ENCODE measurements at places on chromosomes 4 and X. TPM values are rescaled to one million over a fixed set of nuclear protein-coding genes. Genes with fewer than 3 reads are reported as not detected.

- H3K36me3 ChIP-seq: no peaks in the 10 kb centered on the region
- no peak overlapping the region for H3K27ac ChIP-seq
- no peak overlapping the region for H3K4me3 ChIP-seq
Observed at GRCh38 chr4:111631215-111631999, 513.8 kb upstream of the FAM241A start.

DNA sequence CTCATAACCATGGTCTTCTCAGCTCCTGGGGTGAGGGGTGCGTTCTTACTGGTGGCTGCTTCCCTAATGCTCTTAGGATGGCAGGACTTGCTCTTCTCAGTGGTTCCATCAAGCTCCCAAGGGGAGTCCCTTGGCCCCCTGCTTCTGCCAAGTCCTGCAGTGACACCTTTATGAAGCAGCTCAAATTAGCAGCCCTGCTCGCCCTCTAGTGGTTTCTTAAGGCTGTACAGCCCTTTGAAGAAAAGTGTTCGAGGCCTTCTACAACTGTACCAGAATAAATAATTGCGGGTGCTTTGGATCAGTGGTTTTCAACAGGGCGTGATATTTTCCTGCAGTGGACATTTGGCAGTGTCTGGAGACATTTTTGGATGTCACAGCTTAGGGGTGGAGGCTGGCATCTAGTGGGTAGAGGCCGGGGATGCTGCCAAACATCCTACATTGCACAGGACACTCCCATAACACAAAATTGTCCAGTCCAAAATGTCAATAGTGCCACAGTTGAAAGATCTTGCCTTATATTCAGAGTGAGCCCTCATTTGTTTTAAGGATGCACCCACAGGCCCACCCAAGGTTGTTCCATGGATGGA is 204.7 kb upstream of the S100G start:
- no peaks in the 10 kb centered on the region for H3K4me1 ChIP-seq
- no peak overlapping the region for H3K27ac ChIP-seq
- no peaks in the 10 kb centered on the region for H3K36me3 ChIP-seq
- no peaks in the 10 kb centered on the region for H3K27me3 ChIP-seq
- no peak for DNase-seq

GRCh38 chr4:20287246-20287645 is 35.5 kb downstream of the SLIT2 start:
- DNase-seq: no peak
- no peaks in the 10 kb centered on the region for H3K36me3 ChIP-seq
- no peaks in the 10 kb centered on the region for H3K4me1 ChIP-seq
- no peak overlapping the region for H3K4me3 ChIP-seq
- H3K27ac ChIP-seq: no peak overlapping the region

DNA sequence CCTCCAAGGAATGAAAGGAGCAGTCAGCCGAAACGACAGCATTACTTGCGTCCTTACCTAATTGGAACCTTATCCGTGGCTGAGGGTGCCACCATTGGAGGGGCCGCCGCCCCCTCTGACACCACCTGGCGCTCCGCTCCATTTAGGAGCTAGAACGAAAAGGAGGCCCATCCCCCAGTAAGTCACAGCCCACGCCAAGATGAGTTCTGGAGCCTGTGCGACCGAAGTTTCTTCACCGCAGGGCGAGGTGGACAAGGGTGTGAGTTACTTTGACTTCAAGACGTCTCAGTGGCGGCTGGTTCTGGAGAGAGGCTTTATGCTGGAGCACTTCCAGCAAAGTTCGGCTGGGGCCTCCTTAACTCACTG is 729 bp upstream of the IRF2 start:
- peak overlapping the region; percentile 92 for H3K27ac ChIP-seq
- H3K27me3 ChIP-seq: no peaks in the 10 kb centered on the region
- H3K4me1 ChIP-seq: peaks cover 62% of the 10 kb centered on the region
- H3K36me3 ChIP-seq: no peaks in the 10 kb centered on the region

DNA sequence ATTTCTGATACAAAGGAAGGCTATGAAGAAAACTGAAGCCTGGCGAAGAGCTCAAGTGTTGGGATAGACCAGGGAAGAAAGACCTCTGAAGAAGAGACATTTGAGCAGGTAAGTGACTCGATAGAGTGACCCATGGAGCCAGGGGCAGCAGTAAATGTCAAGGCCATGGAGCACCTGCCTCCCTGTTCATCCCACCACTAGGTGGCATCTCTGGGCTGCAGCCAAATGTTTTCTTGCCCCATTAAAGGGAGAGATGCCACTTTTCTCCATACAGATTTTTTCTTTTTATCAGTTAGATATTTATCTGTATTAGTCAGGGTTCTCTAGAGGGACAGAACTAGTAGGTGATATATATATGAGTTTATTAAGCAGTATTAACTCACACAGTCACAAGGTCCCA is 4.9 kb upstream of the ZNF81 start:
- no peaks in the 10 kb centered on the region for H3K36me3 ChIP-seq
- no peaks in the 10 kb centered on the region for H3K4me1 ChIP-seq
- DNase-seq: no peak
- no peak overlapping the region for H3K4me3 ChIP-seq

DNA sequence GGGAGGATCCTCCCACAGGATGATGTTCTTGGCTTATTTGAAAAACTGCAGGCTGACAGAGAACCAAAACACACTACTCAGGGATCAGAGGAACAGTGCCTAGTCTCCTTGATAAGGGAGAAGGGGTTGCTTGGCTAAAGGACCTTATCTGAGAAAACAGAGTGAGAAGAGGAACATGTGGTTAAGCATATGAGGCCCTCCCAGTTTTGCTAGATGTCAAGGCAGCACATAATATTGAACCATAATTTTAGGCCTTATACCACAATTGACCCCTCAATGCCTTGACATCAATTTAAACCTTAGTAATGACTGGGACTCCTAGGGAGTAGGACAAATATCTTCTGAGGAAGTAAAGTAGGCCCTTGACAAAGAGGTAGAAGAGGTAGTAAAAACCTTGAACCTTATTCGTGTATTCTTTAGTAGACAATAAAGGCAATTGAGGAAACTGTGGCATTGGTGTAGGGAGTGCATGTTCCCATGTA is 79.3 kb downstream of the TEX13C start:
- no peak overlapping the region for H3K4me3 ChIP-seq
- DNase-seq: no peak
- H3K27ac ChIP-seq: no peak overlapping the region
- no peaks in the 10 kb centered on the region for H3K36me3 ChIP-seq
- no peaks in the 10 kb centered on the region for H3K4me1 ChIP-seq

DNA sequence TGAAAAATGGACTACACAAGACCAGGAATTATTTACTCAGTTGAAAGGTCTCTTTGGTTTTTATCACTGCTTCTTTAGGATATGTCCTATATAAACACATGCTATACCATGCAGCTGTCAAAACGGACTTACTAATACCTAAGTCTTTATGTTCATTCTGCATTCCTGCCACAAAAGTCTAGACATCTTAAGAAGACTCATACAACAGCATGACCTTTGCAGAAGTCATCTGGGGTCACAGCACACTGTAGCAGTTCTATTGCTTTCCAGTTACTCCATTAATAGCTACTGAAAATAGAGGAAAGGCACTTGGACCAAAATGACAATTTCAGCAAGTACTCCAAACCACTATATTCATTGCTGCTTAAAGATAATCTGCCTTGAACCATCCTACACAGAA is 53.2 kb downstream of the DDX60 start:
- peaks cover 8% of the 10 kb centered on the region for H3K4me1 ChIP-seq
- DNase-seq: no peak
- H3K36me3 ChIP-seq: peaks cover 59% of the 10 kb centered on the region
- no peaks in the 10 kb centered on the region for H3K27me3 ChIP-seq
- H3K27ac ChIP-seq: no peak overlapping the region

DNA sequence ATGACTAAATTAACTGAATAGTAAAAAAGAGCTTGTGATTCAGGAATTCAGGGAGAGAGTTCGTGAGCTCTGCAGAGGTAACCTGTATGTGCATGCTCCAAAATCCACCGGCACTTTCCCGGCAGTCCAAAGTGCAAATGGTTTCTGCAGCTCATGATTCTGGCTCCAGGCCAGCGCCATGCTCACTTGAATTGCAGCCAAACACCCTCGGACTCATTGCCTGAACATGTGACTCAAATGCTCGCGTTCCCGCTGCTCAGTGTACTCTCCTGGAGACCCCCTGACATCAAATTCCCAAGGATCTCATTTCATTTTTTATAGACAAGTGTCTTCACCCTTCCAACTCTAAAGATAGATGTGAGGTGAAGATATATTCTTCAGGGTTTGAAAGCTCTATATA is 44.1 kb upstream of the SH3RF1 start:
- no peak overlapping the region for H3K27ac ChIP-seq
- no peaks in the 10 kb centered on the region for H3K27me3 ChIP-seq
- H3K36me3 ChIP-seq: no peaks in the 10 kb centered on the region
- peak; percentile 90 for DNase-seq
- H3K4me3 ChIP-seq: no peak overlapping the region
- H3K4me1 ChIP-seq: peaks cover 17% of the 10 kb centered on the region

DNA sequence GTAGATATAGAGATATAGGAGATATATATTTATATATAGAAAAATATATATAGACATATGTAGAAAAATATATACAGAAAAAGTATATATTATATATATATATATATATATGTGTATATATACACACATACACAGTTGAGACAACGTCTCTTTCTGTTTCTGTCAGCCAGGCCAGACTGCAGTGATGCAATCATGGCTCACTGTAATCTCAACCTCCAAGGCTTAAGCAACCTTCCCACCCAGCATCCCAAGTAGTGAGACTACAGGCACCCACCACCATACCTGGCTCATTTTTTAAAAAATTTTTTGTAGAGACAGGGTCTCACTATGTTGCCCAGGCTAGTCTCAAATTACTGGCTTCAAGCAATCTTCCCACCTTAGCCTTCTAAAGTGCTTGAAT is 426.3 kb downstream of the GPM6A start:
- H3K4me1 ChIP-seq: no peaks in the 10 kb centered on the region
- no peaks in the 10 kb centered on the region for H3K36me3 ChIP-seq
- no peaks in the 10 kb centered on the region for H3K27me3 ChIP-seq
- no peak overlapping the region for H3K4me3 ChIP-seq

- no peak overlapping the region for H3K4me3 ChIP-seq
- H3K27me3 ChIP-seq: peaks cover 38% of the 10 kb centered on the region
- no peaks in the 10 kb centered on the region for H3K36me3 ChIP-seq
- no peak overlapping the region for H3K27ac ChIP-seq
Observed at GRCh38 chr4:8939840-8940742, 68.5 kb upstream of the HMX1 start.

DNA sequence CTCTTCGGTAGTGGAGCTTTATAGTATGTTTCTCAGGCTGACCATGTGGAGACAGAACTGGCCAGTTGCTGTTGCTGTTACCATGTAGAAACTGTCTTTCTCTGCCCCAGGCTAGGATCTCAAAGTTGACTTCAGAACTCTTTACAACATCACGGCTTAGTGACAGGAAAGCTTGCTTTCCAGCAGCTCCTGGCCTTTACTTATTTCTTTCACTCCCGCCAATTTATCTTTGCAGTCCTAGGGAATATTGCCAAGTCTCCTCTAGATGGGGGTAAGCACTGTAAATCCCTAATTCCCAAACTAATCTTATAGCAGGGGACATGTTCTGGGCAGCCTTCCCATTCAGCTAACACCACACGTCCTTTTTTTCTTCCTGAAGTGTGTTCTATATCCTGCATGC is 631.6 kb downstream of the SPRY1 start:
- DNase-seq: no peak
- H3K27me3 ChIP-seq: no peaks in the 10 kb centered on the region
- no peaks in the 10 kb centered on the region for H3K36me3 ChIP-seq
- H3K4me3 ChIP-seq: no peak overlapping the region
- peaks cover 55% of the 10 kb centered on the region for H3K4me1 ChIP-seq

Gene SSX4B
- not detected for total RNA-seq

DNA sequence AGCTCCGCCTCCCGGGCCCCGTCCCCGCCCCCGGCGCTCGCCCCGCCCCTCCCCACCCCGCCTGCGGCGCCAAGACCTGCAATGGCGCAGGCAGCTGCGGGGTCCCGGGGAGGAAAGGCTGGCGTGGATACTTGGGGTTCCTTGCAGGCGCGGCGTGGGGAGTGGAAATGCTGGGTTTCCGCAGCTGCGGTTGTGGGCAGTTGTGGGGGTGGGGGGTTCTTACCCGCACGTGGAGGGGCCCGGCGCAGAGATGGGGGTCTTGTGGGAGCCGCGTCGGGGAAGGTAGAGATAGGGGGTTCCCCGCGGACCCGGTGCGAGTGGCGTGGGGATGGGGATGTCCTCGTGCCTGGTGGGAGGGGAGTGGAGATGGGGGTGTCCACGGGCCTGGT is 680 bp upstream of the ASMTL start:
- H3K4me1 ChIP-seq: peaks cover 37% of the 10 kb centered on the region
- no peaks in the 10 kb centered on the region for H3K36me3 ChIP-seq
- H3K4me3 ChIP-seq: peak overlapping the region; percentile 74
- no peaks in the 10 kb centered on the region for H3K27me3 ChIP-seq
- DNase-seq: no peak
- H3K27ac ChIP-seq: peak overlapping the region; percentile 94

Gene ODAPH
- not detected for total RNA-seq

Gene NDP
- total RNA-seq: not detected

Gene SLC16A2
- total RNA-seq: 9.2 TPM

- no peaks in the 10 kb centered on the region for H3K36me3 ChIP-seq
- no peak overlapping the region for H3K4me3 ChIP-seq
- no peaks in the 10 kb centered on the region for H3K27me3 ChIP-seq
Observed at GRCh38 chr4:56739066-56739777, 58.1 kb upstream of the HOPX start.

Gene CABS1
- not detected for total RNA-seq

Gene KIT
- 43.0 TPM for total RNA-seq

DNA sequence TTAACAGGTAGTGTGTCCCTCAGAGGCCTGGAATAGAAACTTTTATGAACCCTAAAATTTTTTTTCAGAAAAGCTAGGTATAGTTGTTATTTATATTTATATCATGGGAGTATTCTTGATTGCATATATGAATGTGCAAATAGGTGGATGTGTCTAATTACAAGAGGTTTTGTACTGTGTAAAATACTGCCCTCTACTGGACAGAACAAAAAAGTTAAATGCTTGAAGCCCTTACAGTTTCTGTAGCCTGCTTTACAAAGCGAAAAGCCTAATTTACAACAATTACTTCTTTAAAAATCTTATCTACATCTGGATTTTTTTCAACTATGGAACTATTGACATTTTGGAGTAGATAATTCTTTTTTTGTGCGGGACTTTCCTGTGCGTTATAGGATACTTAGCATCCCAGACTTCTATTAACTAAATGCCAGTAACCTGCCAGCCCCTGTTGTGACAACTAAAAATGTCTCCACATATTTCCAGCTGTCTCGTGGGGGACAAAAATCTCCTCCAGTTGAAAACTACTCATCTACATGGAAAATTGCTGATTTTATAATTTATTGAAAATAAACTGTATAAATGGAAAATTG is 35.1 kb downstream of the ENPEP start:
- no peak overlapping the region for H3K4me3 ChIP-seq
- H3K4me1 ChIP-seq: no peaks in the 10 kb centered on the region
- H3K36me3 ChIP-seq: no peaks in the 10 kb centered on the region
